ENCODE measurements at places on chromosomes 11 and 22.

DNA sequence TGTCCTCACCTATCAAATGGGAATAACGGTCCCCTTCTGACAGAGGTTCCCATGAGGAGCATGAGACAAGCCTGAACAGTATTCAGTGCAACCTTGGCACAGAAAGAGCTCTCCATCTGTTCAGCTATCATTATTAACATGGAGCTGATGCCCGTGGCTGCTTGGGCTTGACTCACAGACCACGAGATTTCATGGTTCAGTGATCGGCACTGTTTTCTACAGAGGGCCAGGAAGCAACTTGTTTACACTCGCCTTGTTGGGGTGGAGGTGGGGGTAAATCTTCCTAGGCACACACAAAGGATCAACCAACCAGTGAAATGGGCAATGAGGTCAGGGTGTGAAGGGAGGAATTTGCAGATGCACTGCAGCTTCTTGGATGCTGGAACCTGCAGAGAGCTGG lies 88.2 kb downstream of the CWC15 start:
- no peak for DNase-seq

- no peak for DNase-seq
Observed at GRCh38 chr22:21069375-21069774, 23.6 kb downstream of the LRRC74B start.

GRCh38 chr22:39207141-39208012 lies 37.4 kb downstream of the PDGFB start:
- DNase-seq: no peak

DNA sequence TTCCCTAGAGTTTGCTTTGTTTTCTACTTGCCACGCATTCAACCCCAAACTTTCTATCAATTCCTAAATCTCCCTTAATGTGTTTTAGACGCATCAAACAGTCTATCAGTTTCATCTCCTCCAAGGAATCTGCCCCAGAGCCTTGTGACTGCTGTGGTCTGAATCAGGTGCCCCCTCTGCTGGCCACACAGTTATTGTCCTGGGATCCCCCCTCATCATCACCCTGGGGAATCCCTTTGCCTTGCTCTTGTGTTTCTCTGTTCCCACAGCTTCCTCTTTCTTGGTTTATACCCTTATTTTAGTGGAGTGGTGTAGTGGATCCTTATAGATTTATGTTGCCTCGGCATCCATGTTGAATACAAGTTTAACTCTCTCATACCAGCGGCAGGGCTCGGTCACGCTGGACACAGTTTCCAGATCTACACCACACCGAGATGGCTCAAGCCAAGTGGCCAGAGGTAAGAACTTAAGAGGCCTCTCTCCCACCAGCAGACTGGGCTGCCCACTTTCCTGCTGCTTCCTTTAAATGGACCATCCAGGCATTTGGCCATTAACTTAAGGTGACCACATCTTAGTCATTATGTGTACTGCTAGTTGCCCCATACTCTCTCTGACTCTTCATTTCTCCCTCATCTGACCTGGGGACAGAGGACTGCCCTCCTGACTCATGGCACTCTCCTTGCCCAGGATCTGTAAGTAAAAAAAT lies 8.2 kb downstream of the UPB1 start:
- DNase-seq: peak; percentile 65

- DNase-seq: no peak
Observed at GRCh38 chr11:17954395-17955252, 58.2 kb downstream of the SERGEF start.

- DNase-seq: no peak
Observed at GRCh38 chr11:126053415-126054286, 9.0 kb downstream of the CDON start.

- DNase-seq: no peak
Observed at GRCh38 chr11:83161610-83162199, 4.8 kb downstream of the PCF11 start.

DNA sequence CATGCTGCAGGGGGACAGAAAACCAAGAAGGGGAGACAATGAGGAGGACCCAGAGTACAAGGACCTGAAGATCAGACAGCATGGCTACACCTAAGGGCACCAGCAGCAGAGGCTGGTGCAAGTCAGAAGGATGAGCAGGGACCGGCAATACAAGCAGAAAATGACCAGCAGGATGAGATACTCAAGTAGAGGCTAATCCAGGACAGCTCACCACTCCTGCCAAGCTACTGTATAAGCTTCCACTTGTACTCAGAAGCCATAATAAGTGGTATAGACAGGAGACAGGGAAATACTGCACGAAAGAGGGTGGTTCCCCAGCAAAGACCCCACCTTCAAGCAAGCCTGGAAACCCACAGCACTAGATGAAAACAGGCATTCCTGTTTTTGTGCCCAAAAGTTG lies 138.7 kb upstream of the ZC3H12C start:
- DNase-seq: no peak

- DNase-seq: no peak
Observed at GRCh38 chr11:69135420-69136363, 20.0 kb upstream of the SMIM38 start.
